ENCODE measurements at places on chromosomes 6 and 20. TPM values are rescaled to one million over a fixed set of nuclear protein-coding genes. Genes with fewer than 3 reads are reported as not detected.
A peak's percentile ranks its signal among the peaks of the same experiment; 100 is the strongest.

The ELOVL4 gene
- total RNA-seq, result 3.7 TPM

The ID4 gene
- 158 TPM for total RNA-seq

The RPS18 gene
- total RNA-seq, result 1,642 TPM

The BPIFA1 gene
- total RNA-seq, result not detected

The SPEF1 gene
- not detected for total RNA-seq

The EFCAB8 gene
- 0.17 TPM for total RNA-seq

The AIF1 gene
- 14.6 TPM for total RNA-seq

The SUMO4 gene
- 0.83 TPM for total RNA-seq

DNA sequence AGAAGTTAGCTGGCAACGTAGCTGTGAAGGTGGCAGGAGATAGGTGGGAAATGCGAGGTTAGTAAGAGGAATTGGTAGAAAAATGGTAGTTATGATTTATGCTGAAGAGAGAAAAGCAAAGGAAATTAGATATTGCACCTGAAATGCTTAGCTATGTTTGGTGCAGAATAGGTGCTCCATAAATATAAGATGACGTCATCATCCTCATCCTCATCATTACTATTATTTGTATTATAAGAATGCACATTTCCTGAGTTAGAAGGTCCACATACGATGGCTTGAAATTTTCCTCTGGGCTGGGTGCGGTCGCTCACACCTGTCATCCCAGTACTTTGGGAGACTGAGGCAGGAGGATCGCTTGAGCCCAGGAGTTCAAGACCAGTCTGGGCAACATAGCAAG lies 39.5 kb upstream of the ANGPT4 start:
- peaks cover 6% of the 10 kb centered on the region for H3K4me1 ChIP-seq
- peaks cover 17% of the 10 kb centered on the region for H3K27me3 ChIP-seq
- no peak for DNase-seq
- no peaks in the 10 kb centered on the region for H3K36me3 ChIP-seq
- no peak overlapping the region for H3K4me3 ChIP-seq

- H3K36me3 ChIP-seq, result no peaks in the 10 kb centered on the region
- no peak overlapping the region for H3K4me3 ChIP-seq
- no peak overlapping the region for H3K27ac ChIP-seq
- no peak for DNase-seq
- no peaks in the 10 kb centered on the region for H3K4me1 ChIP-seq
These were observed 33.2 kb upstream of the HBS1L start for GRCh38 chr6:135087803-135088202.

DNA sequence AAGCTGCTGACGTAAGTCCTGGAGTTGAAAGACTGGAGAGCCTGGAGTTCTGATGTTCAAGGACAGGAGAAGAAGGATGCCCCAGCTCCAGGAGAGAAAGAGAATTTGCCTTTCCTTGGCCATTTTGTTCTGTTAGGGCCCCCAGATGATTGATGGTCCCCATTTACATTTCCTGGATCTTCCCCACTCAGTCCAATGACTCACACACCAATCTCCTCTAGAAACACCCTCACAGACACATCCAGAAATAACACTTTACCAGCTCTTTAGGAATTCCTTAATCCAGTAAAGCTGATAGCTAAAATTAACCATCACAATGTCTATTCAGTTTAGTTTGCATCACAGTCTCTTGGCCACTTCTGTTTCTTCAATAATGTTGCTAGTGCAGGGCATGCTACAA lies 260.2 kb upstream of the IRAK1BP1 start:
- peaks cover 11% of the 10 kb centered on the region for H3K4me1 ChIP-seq
- no peak overlapping the region for H3K4me3 ChIP-seq
- DNase-seq, result no peak
- no peaks in the 10 kb centered on the region for H3K27me3 ChIP-seq

DNA sequence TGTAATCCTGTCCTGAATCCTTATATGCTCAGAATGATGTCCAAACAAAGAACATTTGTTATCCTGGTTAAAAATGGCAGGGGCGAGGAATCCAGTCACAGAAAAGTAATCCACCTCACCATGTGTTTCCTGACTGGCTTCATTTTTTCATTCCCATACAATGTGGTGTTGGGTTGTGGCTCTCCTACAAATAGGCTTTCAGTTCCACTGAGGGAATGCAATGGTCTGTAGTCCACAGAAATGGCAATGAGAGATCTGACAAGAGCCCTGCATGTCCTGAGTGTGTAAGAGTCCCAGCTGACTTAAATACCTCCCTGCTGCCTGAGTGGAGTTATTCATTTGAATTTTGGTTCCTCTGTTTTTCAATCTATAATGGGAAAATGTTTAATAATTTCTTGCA lies 47.4 kb upstream of the FBXL4 start:
- no peak for DNase-seq
- no peaks in the 10 kb centered on the region for H3K4me1 ChIP-seq
- no peaks in the 10 kb centered on the region for H3K27me3 ChIP-seq
- H3K4me3 ChIP-seq, result no peak overlapping the region

GRCh38 chr6:44176130-44176761 lies 17.6 kb downstream of the CAPN11 start:
- no peak overlapping the region for H3K27ac ChIP-seq
- no peak for DNase-seq
- H3K36me3 ChIP-seq, result no peaks in the 10 kb centered on the region
- no peaks in the 10 kb centered on the region for H3K27me3 ChIP-seq
- H3K4me1 ChIP-seq, result peaks cover 10% of the 10 kb centered on the region

GRCh38 chr20:51163996-51164600 lies 141.2 kb upstream of the KCNG1 start:
- no peaks in the 10 kb centered on the region for H3K4me1 ChIP-seq
- no peaks in the 10 kb centered on the region for H3K36me3 ChIP-seq
- H3K4me3 ChIP-seq, result no peak overlapping the region
- H3K27me3 ChIP-seq, result no peaks in the 10 kb centered on the region

GRCh38 chr6:30678964-30679726 lies 6.3 kb upstream of the DHX16 start:
- peak overlapping the region; percentile 99 for H3K27ac ChIP-seq
- H3K27me3 ChIP-seq, result no peaks in the 10 kb centered on the region
- H3K4me3 ChIP-seq, result peak overlapping the region; percentile 74
- peaks cover 51% of the 10 kb centered on the region for H3K4me1 ChIP-seq

GRCh38 chr6:20771409-20771808 lies 237.2 kb downstream of the CDKAL1 start:
- no peaks in the 10 kb centered on the region for H3K36me3 ChIP-seq
- H3K4me3 ChIP-seq, result no peak overlapping the region
- H3K4me1 ChIP-seq, result no peaks in the 10 kb centered on the region
- H3K27ac ChIP-seq, result no peak overlapping the region
- no peak for DNase-seq
- no peaks in the 10 kb centered on the region for H3K27me3 ChIP-seq

DNA sequence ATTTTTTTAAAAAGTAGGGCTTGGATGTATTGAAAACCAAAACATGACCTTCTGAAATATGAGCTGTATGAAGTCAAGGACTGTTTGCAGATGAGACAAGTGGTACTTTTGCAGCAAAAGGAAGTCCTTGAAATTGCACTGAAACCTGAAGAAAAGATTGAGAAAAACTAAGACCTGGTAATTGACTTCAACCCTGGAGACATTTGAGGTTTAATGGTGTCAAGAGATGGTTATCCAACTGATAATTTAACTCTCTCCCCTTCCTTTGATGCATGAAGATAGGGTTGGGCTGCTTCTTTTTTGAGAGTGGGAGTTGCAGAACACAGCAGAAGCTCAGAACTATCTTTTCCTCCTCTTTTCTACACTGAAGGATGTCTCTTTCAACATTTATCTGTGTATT lies 180.9 kb upstream of the DTNBP1 start:
- DNase-seq, result no peak
- H3K4me3 ChIP-seq, result no peak overlapping the region

GRCh38 chr6:150443621-150444020 lies 74.8 kb downstream of the IYD start:
- H3K4me3 ChIP-seq, result no peak overlapping the region
- no peaks in the 10 kb centered on the region for H3K36me3 ChIP-seq
- no peaks in the 10 kb centered on the region for H3K4me1 ChIP-seq
- DNase-seq, result peak; percentile 55
- H3K27ac ChIP-seq, result no peak overlapping the region
- H3K27me3 ChIP-seq, result no peaks in the 10 kb centered on the region

- H3K27ac ChIP-seq, result no peak overlapping the region
- H3K4me1 ChIP-seq, result peaks cover 36% of the 10 kb centered on the region
- DNase-seq, result no peak
These were observed 9.6 kb downstream of the RMND1 start for GRCh38 chr6:151442371-151442770.

DNA sequence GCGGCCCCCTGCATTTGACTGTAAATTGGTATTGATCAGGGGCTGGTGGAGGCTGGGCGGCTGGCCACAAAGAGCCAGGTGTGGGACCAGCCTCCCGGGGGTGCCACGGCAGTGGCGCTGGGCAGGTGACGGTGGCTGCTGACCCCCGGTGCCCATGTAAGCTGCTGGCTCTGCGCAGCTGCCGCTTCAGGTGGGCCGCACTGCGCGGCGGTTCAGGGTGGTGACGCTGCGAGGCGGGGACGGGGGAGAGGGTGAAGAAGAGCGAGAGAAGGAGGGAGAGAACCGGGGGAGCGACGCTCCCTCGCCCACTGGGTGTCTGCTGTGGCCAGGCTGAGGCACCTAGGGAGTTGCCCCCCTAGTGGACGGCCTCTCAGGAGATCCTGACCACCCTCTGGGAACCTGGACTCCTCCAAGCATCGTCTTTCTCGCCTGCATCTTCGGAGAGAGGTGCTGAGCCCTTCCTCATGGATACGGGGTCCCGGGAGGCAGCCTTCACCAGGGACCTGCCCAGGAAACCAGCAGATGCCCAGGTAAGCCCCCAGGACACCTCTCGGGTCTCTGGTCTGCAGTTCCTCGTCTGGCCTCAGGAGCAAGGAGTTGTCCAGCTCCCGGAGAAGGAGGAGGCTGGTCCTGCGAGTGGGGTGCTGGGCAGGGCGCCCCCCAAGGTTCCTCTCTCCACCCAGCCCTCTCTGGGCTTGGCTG lies 77.5 kb upstream of the GATA5 start:
- H3K36me3 ChIP-seq, result no peaks in the 10 kb centered on the region
- H3K4me3 ChIP-seq, result peak overlapping the region; percentile 69
- peaks cover 6% of the 10 kb centered on the region for H3K27me3 ChIP-seq
- H3K27ac ChIP-seq, result peak overlapping the region; percentile 88
- DNase-seq, result no peak

- H3K27ac ChIP-seq, result no peak overlapping the region
- no peaks in the 10 kb centered on the region for H3K27me3 ChIP-seq
- DNase-seq, result no peak
These were observed 19.6 kb downstream of the POFUT1 start for GRCh38 chr20:32227306-32227705.

DNA sequence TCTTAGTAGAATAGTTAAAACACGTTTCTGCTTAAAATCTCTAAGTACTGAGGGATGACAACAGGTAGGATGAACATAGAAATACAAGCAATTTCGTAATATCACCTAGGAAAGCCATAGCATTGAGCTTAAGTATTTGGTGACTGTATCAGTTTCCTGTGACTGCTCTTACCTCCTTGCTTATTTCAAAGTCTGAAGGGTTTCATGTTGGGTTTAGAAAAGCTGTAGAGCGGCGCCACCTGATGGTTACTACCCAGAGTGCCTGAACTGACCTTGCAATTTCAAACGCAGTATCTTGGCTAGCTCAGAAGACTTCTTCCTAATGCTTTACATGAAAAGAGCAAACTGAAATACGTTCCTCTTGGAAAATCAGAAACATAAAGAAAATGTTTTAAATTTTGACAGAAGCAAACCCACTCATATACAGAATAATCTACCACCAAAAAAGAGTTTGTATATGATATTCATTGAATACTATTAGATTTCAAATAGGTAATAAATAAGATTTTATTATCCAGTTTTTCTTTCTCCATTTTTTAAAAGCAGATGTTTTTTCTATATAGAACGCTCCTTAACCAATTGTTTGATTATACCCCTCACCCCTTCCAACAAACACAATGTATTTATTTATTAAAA lies 82.3 kb upstream of the RIPOR2 start:
- H3K27ac ChIP-seq, result no peak overlapping the region
- H3K36me3 ChIP-seq, result no peaks in the 10 kb centered on the region
- DNase-seq, result no peak
- no peaks in the 10 kb centered on the region for H3K27me3 ChIP-seq

DNA sequence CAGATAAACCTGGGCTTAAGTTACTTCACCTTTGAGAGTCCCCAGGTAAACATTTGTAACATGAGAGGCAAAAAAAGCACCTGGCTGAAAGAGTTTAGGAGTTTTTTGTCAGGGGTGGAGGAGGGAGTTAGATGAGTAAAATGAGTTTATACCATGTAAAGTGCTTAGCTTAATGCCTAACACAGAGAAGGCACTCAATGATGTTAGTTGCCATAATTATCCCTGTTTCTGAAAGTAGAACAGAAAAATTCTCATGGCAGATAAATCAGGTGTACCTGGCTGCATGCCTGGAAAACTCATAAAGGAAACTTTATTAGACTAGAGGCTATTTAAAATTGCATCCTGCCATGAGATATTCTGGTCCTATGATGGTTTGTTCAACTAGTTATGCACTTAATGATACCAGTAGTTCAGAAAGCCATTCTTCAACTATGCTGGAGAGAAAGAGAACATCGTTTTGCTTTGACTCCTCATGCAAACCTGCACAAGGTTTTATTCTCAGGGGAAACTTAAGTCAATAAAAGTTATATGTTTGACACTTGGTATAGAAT lies 40.4 kb downstream of the FBXO5 start:
- no peak overlapping the region for H3K4me3 ChIP-seq
- no peak for DNase-seq
- H3K36me3 ChIP-seq, result no peaks in the 10 kb centered on the region
- no peaks in the 10 kb centered on the region for H3K27me3 ChIP-seq

GRCh38 chr6:98925831-98926230 lies 21.9 kb downstream of the FBXL4 start:
- no peaks in the 10 kb centered on the region for H3K27me3 ChIP-seq
- DNase-seq, result no peak
- H3K4me1 ChIP-seq, result no peaks in the 10 kb centered on the region
- H3K27ac ChIP-seq, result no peak overlapping the region
- H3K4me3 ChIP-seq, result no peak overlapping the region

GRCh38 chr6:80530103-80530502 lies 423.6 kb downstream of the BCKDHB start:
- H3K27me3 ChIP-seq, result no peaks in the 10 kb centered on the region
- no peak overlapping the region for H3K4me3 ChIP-seq
- no peaks in the 10 kb centered on the region for H3K36me3 ChIP-seq

DNA sequence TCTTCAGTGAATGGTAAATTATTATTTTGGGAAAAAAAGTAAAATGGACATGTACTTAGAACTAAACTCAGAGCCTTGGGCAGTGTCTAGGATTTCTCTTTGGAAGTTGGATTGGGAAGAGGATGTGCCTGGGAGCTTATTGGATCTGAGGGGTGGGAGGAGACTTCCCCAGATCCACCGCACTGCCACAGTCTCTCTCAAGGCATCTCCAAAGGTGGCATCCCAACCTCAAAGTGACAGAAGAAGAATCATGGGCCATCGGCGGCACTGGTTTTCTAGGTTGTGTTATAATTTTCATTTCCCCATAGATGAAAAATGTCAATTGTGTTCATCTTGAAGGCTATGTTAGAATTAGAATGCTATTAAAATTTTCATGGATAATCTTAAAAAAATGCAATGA lies 66.8 kb upstream of the CD93 start:
- peak overlapping the region; percentile 59 for H3K27ac ChIP-seq
- no peak overlapping the region for H3K4me3 ChIP-seq
- H3K27me3 ChIP-seq, result no peaks in the 10 kb centered on the region
- peak; percentile 77 for DNase-seq

- no peaks in the 10 kb centered on the region for H3K27me3 ChIP-seq
- peak overlapping the region; percentile 96 for H3K4me3 ChIP-seq
- peak overlapping the region; percentile 99 for H3K27ac ChIP-seq
- H3K36me3 ChIP-seq, result no peaks in the 10 kb centered on the region
- peaks cover 13% of the 10 kb centered on the region for H3K4me1 ChIP-seq
These were observed 1.4 kb downstream of the QKI start for GRCh38 chr6:163415620-163416556.

All from esophagus muscularis mucosa (tissue), 4 donors.